ENCODE measurements at places on chromosomes 4 and X.
A peak's percentile ranks its signal among the peaks of the same experiment; 100 is the strongest.

DNA sequence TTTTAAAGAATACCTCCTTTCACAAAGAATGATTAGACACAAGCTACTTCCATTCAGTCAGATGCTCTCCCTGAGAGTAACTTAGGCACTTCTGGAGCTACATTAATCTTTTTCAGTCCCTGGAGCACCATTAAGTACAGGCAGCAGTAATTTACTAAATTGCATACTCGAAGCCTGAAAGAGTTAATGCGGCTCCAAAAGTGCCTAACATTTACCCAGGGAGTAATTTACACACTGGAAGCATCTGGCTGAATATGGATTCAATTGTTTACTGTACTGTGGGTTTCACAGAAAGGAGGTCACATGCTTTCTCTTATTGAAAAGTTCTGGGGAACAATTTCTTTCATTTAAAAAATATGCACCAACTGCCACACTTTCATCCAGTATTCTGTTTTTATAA, 260.8 kb upstream of the TENM3 start:
- no peak for DNase-seq

- no peak for DNase-seq
Observed at GRCh38 chr4:101599620-101600019, 190.9 kb upstream of the BANK1 start.

- no peak for DNase-seq
Observed at GRCh38 chr4:96317891-96318290, 478.0 kb downstream of the PDHA2 start.

DNA sequence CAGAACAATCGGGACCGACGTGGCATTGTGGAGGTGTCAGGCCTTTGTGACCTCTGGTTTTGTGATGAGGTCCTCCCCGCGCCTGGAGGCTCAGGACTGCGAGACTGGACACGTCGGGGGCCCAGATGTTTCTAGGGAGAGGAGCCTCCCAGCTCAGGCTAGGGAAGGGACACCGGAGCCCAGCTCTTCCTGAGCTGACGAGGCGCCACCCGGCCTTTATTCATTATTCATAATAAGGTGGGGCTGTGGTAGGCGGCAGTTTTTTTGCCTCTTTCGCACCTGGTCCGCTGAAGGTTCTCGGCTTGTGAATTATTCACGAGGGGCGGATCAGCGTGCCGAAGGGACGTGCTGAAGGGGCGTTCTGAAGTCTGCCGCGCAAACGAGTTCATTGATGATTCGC, 2.3 kb upstream of the UBA1 start:
- peak; percentile 23 for DNase-seq

DNA sequence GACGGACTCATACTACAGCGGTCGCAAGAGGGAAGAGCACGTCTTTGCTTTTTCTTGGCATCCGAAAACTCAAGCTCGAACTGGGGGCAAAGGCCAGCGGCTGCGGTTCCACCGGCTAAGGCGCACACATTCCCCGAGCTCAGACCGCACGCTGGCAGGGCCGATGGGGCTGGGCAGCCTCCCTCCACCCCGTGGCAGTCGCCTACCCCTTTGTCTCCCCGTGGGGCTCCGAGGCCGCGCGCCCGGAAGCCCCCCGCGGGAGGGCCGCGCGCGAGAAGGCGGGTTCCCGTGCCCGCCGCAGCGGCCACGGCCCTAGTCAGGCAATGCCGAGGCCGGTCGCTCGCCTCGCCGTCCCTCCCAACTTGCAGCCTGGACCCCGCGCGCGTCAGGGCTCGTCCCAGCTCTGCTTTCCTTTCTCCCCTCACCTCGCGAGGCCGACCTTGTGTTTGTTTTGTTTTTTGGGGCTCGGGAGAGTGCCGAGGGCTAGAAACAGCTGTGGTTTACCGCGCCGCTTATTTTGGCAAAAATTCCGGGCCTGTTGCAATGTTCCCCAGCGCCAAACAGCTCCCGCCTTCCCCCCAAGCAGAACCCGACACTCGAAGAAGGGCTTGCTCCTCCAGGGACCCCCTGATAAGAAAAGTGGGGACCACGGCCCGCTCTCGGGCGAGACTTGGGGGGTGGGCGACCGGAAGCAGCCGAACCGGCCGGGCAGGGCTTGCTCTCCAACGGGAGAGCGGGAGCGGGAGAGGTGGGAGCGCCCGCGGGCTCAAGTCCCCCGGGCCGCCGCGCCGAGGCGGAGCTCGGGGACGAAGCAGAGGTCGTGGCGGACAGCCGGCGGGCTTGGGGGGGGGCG, 561 bp upstream of the N4BP2 start:
- peak; percentile 75 for DNase-seq

GRCh38 chrX:15014281-15014680, 141.1 kb downstream of the MOSPD2 start:
- DNase-seq = no peak

GRCh38 chr4:178068136-178068535, 625.9 kb upstream of the AGA start:
- no peak for DNase-seq

DNA sequence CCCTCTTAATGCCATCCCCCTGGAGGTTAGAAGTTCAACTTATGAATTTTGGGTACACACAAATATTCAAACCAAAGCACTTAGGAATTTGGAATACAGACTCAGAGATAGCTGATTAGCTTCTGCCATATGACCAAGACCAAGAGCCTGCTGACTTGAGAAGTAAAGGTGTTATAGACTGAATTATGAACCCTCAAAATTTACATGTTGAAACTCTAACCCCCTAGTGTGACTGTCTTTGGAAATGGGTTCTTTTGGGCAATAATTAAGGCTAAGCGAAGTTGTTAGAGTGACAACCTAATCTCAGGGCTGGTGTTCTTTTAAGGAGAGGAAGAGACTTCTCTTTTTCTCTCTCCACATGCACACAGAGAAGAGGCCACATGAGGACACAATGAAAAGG, 151.2 kb downstream of the COX18 start:
- no peak for DNase-seq

DNA sequence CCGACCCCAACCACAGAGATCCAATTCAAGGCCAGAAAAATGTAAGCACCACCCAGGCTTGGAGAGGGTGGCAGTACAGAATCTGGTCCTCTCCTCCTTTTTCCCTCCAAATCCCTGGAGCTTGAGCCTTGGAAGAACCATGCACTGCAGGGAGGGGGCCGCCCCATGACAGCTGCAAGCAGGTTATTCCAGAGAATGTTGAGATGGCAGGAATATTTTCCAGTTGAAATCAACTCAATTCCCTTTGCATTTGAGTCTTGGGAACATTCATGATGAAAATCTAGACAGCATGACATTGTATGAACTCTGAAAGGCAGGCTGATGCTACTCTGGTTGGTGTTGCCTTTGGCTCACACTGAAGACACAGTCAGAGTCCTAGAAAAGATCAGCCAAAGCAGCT, 386.6 kb upstream of the FGF16 start:
- no peak for DNase-seq

DNA sequence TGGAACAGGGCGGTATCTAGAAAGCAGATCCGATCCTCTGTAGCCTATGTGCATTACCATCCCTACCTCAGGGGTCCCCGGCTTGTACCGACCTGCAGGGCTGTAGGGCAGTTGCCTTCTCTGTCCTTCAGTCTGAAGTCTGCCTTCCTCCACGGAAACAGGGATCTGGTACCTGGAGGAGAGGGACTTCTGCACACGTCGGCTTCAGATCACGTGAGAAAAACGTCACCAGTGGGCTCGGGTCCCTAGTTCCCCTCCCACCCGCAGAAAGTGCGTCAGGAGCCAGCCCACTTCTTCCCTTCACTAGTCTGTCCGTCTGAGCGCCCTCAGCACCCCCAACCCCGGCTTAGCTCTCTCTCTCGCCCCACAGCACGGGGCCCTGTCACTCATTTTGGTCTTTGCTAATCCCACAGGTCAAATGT, at the start of gene TCEAL5:
TSS of gene TCEAL5 (minus strand) at position 170 of the 422 bp plus-strand sequence. CDS start 2,187 bp downstream, outside the sequence.
- no peak for DNase-seq

DNA sequence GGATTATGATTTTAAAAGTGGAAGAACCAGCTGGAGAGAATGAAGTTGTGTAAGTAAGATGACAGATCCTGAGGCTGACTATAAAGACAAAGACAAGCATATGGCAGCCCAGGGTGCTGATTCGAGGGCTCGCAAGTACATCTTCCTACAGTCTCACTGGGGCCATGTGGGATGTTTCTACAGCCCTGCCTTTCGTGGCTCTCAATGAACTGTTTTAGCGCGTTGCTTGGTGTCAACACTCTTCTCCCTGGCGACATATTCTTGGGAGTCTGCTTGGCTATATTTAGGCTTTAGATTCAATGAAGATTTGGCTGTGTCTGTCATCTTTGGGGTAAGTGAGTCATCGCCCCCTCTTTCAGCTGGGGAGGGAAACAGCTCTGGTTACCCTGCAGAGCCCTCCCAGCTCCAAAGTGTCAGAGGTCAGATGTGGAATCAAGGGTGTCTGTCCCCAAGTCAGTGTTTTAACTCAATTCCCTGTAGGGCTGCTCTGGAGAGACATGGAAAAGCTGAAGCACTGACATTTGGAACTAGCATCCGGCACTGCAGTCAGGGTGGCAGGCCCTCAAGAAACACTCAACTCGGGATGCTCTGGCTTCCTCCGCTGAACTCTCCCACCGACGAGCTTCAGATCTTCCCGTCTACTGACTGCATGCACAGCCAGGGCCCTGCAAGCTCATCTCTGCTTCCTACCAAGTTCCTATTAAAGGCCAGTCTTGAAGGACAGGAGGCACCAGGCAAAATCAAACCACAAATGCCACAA, 65.7 kb downstream of the GATB start:
- no peak for DNase-seq

DNA sequence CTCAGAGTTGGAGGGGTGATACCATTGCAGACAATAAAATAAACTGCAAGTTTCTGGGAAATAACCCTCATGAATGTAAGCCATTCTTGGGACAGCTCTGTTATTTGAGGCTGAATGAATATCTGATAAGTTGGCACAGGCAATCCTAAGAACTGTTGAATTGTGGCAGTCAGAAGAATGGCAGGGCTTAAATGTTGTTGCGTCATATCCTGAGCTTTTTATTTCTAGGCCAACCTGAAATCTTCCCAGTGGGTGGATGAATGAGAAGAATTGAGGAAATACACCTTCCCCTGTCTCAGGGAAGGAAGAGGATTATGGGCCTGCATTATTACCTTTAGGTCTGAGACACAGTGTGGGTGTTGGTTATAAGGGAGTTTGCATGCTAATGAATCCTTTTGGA, 64.4 kb upstream of the C4orf54 start:
- no peak for DNase-seq

GRCh38 chr4:94583914-94584641, 132.3 kb downstream of the PDLIM5 start:
- DNase-seq = no peak

GRCh38 chrX:41827886-41828285, 95.5 kb downstream of the CASK start:
- DNase-seq = no peak

DNA sequence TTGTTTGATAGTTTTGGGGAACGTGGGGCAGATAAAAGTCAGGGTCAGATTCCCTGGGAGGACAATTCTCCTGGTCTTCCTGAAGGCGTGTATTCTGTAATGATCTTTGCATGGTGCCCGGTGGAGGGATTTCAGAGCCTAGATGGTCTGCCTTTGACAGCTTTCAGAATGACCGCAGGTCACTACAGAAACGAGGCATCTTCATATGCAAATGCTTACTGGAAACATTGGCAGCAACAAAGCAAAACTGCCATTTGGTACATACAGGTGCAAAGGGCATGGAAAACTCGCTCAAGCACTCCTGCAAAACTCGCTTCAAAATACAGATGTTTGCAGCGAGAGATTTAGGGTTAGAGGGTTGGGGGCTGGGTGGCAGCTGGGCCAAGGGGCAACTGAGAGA, 8.8 kb downstream of the C4orf50 start:
- DNase-seq = no peak

GRCh38 chrX:40062525-40063155, 35.1 kb downstream of the BCOR start:
- DNase-seq = no peak

DNA sequence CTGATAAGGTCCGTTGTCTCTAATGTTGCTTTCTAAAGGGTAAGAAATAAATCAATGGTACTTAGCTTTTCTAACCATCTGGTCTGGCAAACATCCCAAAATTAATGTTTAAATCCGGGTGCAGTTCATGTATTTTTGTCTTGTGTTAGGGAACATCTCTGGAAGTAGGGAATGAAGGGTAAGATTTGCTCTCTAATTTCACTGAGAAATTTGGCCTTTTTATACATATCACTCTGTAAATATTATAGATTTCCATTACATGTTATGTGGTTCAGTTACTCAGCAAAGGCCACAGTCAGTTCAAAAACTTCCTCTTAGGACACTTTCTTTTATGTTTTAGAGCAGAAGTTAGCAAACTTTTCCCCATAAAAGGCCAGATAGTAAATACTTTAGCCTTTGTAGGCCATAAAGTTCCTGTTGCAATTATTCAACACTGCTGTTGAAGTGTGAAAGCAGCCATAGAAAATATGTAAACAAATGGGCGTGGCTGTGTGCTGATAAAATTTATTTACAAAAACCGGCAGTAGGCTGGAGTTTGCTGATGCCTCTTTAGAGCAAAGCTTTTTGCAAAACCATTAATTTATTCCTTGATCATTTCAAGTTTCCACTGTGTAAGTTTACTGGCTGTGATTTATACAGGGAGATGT, 218.1 kb downstream of the ANTXR2 start:
- DNase-seq = no peak

DNA sequence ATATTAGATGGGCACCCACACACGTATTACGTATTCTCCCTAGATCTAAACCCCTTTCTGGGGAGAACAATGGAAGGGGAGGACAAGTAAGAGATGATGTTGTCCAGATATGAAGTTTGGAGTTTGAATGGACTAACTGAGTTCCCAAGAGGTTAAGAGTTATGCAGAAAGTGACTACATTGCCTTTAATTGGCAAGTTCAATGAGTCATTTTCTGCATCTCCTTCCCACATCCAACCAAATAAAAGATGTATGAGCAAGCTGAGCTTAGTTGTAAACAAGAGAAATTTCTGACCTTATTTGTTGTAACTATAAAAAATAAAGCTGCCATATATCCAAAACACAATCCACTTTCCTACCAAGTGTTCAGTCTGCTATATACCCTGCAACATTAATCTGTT, 50.5 kb downstream of the TIGD2 start:
- DNase-seq = no peak

DNA sequence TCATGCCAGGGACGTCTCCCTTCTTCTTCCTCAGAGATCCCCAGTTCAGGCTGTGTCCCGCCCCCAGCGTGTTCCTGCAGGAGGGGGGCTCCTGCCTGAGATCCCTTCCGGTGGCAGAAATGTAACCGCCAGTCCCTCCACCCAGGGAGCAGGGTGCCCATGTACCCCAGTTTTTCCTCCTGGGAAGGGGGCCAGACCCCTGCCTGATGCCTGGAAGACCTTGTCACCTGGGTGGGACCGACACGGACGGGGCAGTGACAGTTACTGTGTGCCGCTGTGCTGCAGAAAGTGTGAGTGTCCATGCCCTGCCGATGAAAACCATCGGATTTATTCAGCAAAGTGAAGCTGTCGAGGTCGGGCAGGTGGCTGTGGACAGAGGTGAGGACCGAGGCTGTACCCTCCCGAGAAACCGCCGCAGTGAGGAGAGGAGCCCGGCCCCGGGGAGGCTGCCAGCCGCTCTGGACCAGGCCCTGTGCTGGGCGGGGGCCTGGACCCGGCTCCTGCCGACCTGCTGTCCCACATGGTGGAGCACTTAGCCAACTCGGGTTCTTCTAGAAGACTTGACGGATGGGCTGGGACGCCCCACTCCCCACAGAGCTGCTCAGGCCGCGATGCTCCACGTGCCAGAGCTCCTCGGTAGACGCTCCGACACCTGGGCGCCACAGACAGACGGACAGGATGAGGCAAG, 36.7 kb upstream of the HMX1 start:
- no peak for DNase-seq

GRCh38 chr4:146643812-146644401, 5.2 kb downstream of the POU4F2 start:
- DNase-seq = no peak

Measured in nephron progenitor cell (in vitro differentiated cells).